ENCODE measurements at places on chromosomes 3 and 15. TPM values are rescaled to one million over a fixed set of nuclear protein-coding genes. Genes with fewer than 3 reads are reported as not detected.

The CACNA1D gene
- total RNA-seq: 4.3 TPM

The LYZL4 gene
- total RNA-seq: 0.34 TPM

The ISG20 gene
- total RNA-seq: 383 TPM

The GDPGP1 gene
- total RNA-seq: 5.9 TPM

The ADAMTS7 gene
- total RNA-seq: 2.0 TPM

The ACKR2 gene
- not detected for total RNA-seq

The CADM2 gene
- 0.21 TPM for total RNA-seq

The ACAN gene
- total RNA-seq: 1.5 TPM

The GOLGA8T gene
- not detected for total RNA-seq

The PCLAF gene
- 59.8 TPM for total RNA-seq

The GNAI2 gene
- total RNA-seq: 151 TPM

The SLC27A2 gene
- total RNA-seq: 0.34 TPM

The PATL2 gene
- 0.50 TPM for total RNA-seq

The LAMB2 gene
- 264 TPM for total RNA-seq

The HESX1 gene
- total RNA-seq: 0.80 TPM

The CDHR4 gene
- 0.26 TPM for total RNA-seq

The CPA3 gene
- not detected for total RNA-seq

The PPP1R14D gene
- not detected for total RNA-seq

The TMF1 gene
- total RNA-seq: 17.9 TPM

The RTP1 gene
- not detected for total RNA-seq

The PAK6 gene
- 0.91 TPM for total RNA-seq

The MESP2 gene
- total RNA-seq: 0.74 TPM

The GOLGA8G gene
- total RNA-seq: 0.34 TPM

The RASGRF1 gene
- total RNA-seq: 1.5 TPM

The RARRES1 gene
- not detected for total RNA-seq

The BNC1 gene
- 3.1 TPM for total RNA-seq

The COL6A5 gene
- not detected for total RNA-seq

The ATP10A gene
- total RNA-seq: 9.6 TPM

The RNF13 gene
- total RNA-seq: 19.5 TPM

The ZNF660 gene
- 0.30 TPM for total RNA-seq

The NDN gene
- total RNA-seq: 23.5 TPM

The CLDN18 gene
- total RNA-seq: not detected

The THSD4 gene
- total RNA-seq: 33.2 TPM

The A4GNT gene
- total RNA-seq: not detected

The CSTA gene
- not detected for total RNA-seq

The CYP8B1 gene
- total RNA-seq: 0.11 TPM

The PLA1A gene
- total RNA-seq: not detected

The NTRK3 gene
- total RNA-seq: 0.05 TPM

The IQCH gene
- 4.8 TPM for total RNA-seq

The THPO gene
- total RNA-seq: not detected

The WDR93 gene
- not detected for total RNA-seq

Data from A375 (cell line).